A549 treated with AZD2906 at 1 μM for 4 hours (cell line): ENCODE measurements at places on chromosomes 3 and 15. TPM values are rescaled to one million over a fixed set of nuclear protein-coding genes. Genes with fewer than 3 reads are reported as not detected.

The RETNLB gene
- total RNA-seq = not detected in 5 replicates

The TTC14 gene
- 11.3 to 16.4 TPM (median 12.7 TPM) in 5 replicates for total RNA-seq

The ITIH3 gene
- total RNA-seq = 0.14 to 0.29 TPM (median 0.16 TPM) in 5 replicates

The FANCD2OS gene
- total RNA-seq = not detected in 5 replicates

The CFAP100 gene
- total RNA-seq = not detected in 5 replicates

The WDR48 gene
- total RNA-seq = 17.9 to 24.8 TPM (median 21.1 TPM) in 5 replicates

The SPINT1 gene
- 0.55 to 1.1 TPM (median 0.73 TPM) in 5 replicates for total RNA-seq

The XXYLT1 gene
- total RNA-seq = 11.1 to 13.3 TPM (median 11.9 TPM) in 5 replicates

The DUOXA2 gene
- total RNA-seq = not detected in 5 replicates

The LRRC31 gene
- total RNA-seq = not detected in 5 replicates

The RNF13 gene
- 32.0 to 61.1 TPM (median 38.1 TPM) in 5 replicates for total RNA-seq

The CHST14 gene
- 12.9 to 20.9 TPM (median 19.1 TPM) in 5 replicates for total RNA-seq

The CASR gene
- total RNA-seq = not detected in 5 replicates
